ENCODE measurements at places on chromosomes 3 and 15.

DNA sequence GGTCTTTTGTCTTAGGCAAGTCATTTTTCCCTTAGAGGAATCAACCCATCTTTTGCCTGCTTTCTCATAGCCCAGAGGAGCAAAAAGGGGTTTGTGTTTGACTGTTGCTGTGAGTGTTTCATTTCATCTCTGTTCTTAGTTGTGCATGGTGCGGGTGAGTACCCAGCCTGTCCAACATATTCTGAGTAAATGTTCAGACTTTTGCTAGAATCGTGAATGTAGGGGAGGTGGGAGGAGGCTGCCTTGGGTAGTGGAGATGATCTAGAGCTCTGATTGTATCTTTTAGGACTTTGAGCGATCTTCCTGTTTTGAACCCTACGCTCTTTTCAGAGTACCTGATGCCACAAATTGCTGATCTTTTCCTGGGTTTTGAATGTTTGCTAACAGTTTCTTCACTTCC lies 123.1 kb downstream of the ZNF609 start:
- no peak for DNase-seq

DNA sequence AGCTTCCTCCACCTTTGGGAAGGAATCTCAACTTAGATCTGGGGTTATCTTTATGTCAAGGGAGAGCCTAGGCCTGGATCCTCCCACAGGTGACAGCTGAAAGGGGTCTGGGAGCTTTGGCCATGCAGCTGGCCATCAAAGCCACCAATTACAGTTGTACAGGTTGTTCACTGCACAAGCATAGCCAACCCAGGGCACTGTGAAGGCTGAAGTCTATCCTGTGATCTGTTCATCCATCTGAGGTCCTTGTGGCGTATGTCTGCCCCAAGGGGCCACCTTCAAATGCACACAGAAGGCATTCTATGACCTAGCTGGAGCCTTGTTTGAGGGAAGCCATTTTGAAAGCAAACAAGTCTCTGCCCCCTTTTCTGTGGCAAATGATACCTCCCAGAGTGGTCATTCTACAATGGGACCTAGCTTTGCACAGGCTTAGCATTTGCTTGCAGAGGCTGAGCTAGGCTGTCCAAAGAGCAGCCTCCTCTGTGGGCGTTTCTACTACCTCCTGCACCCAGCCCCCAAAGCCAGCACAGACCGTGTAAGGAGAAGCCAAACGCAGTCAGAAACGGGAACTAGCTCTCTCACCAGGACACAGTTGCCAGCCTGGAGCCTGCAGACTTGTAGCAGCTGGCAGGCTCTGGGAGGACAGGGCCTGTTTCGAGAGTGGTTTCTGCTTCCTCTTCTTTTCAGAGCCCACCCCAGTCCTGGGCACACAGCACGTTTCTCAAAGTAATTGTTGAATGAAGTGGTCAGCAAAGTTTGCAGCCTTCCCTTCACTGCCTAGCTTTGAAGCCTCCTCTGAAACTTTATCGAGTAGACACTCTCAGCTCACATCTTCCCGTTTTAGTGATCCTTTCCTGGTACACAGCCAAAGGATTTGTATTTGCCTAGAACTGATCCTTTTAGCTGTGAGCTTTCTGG lies 157.3 kb upstream of the SMAD3 start:
- no peak for DNase-seq

DNA sequence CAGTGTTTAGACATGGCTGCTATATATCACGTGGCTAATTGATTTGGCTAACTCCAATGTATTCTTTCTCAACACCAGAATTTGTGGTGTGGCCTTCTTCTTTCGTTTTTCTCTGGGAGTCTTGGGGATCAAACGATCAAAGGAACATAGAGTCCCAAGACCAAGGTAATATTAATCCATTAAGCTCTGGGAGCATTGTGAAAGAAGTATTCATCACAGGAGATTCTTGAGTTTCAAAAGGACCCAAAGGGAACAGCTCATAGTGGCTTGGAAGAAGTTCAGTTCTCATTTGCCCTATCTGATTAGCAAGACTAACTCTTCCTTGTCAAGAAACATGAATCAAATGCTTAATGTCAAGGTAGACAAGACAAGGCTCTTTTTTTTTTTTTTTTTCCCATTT lies 32.9 kb upstream of the TICRR start:
- no peak for DNase-seq

- no peak for DNase-seq
Measured at GRCh38 chr3:11703146-11703545, 59.4 kb upstream of the VGLL4 start.

GRCh38 chr3:169337500-169338078 lies 325.9 kb downstream of the MECOM start:
- DNase-seq, result no peak

DNA sequence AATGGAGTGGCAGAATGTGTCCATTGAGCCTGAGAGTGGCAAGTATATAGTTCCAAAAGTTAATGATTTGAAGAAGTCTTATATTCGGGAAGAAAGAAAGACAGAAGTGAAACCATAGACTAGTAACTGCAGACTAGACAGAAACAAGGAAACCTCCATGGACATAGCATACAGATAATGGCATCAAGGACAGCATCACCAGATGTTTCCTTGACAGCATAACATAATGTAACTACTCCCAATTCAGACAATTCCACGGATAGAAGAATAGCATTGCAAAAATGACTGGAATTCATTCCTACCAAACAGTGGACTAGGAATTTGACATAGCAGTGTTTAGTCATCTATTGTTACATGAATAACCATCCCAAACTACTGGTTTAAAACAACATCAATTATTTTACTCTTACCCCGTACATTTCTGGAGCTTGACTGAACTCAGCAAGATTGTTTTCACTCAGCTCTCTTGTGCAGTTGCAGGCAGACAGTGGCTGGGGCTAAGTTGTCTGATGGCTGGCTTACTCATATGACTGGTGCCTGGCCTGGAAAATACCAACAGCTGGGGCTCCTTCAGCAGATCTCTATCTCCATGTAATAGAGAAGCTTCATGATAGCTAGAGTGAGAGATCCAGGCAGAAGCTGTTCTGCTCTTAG lies 109.7 kb upstream of the GADL1 start:
- DNase-seq, result no peak

GRCh38 chr15:68634531-68634930 lies 55.7 kb downstream of the CORO2B start:
- no peak for DNase-seq

GRCh38 chr15:84586696-84587095 lies 14.1 kb upstream of the ZSCAN2 start:
- no peak for DNase-seq

DNA sequence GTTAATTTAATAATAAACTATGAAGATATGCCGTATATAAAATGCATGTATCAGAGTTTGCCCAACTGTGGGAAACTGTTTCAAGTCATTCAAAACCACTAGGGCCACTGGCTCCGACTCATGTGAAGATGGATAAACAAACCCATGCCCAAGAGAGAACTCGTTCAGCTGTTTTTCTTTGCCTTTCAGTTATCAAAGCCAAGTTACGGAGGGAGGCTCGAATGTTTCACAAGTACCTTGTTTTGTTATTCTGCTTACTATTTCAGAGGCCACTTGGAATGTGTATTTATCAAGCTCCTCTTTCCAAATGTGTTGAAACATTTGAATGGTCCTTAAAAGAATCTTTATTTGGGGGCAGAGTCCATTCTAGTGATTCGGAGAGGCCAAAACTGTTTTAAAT lies 82.1 kb downstream of the DUT start:
- DNase-seq, result no peak

- no peak for DNase-seq
Measured at GRCh38 chr15:98745179-98745578, 96.8 kb downstream of the IGF1R start.

DNA sequence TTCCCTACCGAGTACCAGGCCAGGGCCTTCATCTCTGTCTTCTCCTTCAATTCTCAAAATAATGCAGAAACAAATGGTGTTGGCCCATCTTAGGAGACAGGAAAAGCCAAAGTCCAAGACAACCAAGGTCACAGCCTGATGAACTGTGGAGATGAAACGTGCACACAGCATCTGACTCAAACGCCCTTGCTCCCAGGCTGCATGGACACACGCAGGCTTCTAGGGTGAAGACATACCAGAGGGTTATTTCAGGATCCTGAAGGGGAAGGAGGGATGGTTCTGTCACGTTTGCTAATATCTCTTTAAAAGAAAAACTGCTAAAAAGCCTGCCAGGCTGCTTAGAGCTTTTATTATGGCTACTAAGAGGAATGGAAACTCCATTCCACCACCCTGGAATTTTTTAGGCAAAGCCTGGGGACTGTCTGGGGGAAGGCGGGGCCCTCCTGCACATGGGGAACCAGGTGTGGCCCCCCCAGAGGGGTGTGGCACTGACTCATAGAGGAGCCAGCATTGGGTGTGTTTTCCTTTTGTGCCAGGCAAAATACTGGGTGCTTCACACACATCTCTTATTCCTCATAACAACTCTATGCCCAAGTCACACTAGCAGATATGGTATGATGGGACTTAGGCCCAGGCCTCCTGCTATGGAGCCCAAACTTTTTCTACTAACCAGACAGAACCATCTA lies 62.9 kb downstream of the UMPS start:
- DNase-seq, result no peak

GRCh38 chr3:108333961-108334360 lies 37.6 kb downstream of the HHLA2 start:
- DNase-seq, result no peak

DNA sequence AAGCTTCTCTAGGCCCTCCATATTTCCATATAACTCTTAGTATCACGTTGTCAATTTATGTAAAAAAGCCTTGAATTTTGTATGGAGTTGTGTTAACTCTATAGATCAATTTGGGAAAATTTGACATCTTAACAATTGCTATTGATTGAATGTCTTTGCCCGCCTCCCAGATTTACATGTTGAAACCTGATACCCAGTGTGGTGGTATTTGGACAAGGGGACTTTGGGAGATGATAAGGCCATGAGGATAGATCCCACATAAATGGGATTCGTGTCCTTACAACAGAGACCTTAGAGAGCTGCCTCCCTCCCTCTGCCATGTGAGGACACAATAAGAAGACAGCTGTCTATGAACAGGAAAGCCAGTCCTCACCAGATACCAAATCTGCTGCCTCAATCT lies 21.1 kb upstream of the TNK2 start:
- no peak for DNase-seq

DNA sequence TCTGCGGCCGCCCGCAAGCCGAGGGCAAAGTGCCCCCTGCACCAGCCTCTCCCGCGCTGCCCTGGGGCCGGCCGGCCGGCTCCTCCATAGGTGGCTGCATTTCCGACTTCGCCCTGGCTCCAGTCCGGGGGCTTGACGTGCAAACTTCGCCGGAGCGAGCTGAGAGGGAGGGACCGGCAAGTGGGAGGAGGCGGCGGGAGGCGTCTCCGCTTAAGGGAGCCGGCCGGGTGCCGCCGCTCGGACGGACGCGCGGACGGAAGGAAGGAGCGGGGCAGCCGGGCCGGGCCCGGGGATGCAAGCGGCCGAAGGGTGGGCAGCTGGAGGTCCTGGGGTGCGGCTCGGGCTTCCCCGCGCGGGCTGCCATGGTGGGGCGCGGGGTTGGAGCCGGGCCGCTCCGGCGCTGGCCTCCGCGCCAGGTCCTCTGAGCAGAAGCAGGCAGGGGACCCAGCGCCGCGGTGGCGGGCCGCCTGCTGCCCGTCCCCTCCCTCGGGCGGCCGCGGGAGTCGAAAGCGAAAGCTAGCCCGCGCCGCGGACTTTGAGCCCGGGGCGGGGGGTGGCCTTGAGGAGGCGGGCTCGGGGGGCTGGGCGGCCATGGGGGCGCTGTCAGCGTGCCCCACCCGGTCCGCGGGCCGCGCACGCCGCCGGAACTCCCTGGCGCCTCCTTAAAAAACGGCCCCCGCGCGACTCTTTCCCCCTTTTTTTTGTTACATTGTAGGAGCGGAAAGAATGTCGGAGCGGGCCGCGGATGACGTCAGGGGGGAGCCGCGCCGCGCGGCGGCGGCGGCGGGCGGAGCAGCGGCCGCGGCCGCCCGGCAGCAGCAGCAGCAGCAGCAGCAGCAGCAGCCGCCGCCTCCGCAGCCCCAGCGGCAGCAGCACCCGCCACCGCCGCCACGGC lies at the start of gene SCAANT1:
SCAANT1 (minus strand) TSS at position 511 of the 895 bp plus-strand sequence.
- peak; percentile 72 for DNase-seq

DNA sequence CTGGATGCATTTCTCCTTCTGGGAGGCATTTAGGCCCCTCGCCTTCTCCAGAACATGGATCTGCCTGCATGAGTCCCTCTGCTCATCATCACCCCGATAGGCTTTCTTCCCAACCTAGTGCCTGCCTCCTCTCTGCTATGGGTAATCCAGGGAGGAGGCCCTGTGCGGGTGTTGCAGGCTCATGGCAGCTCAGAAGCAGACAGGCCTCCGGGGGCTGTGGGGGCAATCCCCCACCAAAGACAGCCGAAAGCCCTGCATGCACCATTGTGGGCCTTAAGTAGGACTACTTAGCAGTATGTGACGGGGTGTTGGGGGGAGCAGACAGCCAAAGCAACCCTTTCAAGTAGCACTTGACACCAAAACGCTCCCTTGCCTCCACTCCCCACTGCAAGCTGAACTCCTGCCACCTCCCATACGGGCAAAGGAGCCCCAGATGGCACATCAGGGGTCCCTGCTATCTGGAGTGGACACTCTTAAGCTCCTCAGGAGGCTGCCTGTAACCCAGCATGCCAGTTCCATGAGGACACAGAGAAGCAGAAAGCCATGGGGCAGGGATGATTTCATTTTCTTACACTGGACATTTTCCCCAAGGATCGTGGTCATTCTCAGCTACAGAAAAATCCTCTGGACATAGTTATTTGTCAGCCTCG lies 98.8 kb upstream of the HACD2 start:
- no peak for DNase-seq

GRCh38 chr3:191363221-191363620 lies 32.9 kb upstream of the UTS2B start:
- no peak for DNase-seq
